ENCODE measurements at places on chromosomes 1 and 21.
A peak's percentile ranks its signal among the peaks of the same experiment; 100 is the strongest.

DNA sequence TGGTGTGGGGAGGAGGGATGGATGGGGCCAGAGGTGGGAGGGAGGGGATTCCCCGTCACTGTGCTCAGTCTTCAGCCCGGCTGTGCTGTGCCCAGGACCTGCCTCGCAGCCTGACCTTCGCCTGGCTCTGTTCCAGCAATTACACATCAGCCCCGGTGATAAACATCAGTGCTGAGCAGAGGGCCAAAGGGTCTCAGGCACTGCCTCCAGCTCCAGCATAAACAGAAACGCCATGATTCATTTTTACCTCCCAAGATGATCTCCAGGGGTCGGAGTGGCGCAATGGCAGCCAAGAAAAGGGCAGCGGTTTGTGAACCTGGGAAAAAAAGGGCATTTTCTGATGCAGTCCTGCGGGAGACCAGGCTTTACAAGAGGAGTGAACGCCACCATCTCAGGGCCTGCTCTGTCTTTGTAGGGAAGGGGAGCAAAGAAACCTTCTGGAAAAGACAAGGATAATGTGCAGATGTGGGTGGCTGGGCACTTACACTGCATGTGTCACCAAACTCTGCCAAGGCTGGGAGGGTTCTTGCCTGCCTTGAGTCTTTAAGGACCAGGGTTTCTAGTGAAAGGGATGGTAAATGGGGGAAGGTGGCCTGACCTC, 28.1 kb downstream of the SHISA4 start:
- peak; percentile 88 for DNase-seq

GRCh38 chr1:14983277-14983676, 170.3 kb upstream of the TMEM51 start:
- no peak for DNase-seq

- DNase-seq: no peak
These were observed 12.6 kb upstream of the C1QTNF12 start for GRCh38 chr1:1259119-1259488.

- DNase-seq: peak; percentile 93
These were observed 213.7 kb upstream of the HOOK1 start for GRCh38 chr1:59601041-59601441.

GRCh38 chr1:11169202-11169601, 20.0 kb upstream of the ANGPTL7 start:
- no peak for DNase-seq

DNA sequence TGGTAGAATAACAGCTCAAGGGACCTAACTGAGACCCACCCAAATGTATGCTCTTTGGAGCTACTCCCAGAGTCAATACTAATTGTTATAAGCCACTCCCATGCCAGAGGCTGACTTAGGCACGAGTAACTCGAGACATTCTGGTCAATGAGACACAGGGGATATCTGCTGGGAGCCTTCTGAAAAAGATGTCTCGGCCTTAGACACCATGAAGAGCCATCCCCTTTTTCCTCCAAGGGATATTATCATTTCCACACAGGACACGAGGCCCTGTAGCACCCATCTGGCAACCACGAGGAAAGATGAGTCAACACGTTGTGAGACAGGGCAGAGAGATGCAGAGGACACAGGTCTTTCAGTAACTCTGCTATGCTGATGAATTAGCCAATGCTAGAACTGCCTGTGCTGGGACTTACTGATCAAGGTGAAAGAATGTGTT, 30.7 kb downstream of the ITPKB start:
- DNase-seq: peak; percentile 94

DNA sequence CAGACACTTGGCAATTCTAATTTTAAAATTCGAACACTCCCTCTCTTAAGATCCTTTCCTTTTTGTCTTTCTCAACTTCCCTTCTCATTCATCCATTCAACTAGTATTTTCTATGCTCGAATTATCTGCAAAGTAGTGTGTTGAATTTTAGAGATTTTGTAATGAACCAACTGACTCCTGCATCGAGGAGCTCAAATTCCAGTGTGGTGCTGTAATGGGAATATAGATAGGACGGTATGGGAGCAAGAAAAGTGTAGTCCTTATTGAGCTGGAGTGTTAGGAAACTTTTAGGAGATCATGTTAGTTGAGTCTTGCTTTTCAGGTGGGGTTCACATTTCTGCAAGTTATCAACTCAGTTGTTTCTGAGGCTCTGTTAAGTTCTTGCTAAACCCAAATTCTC, 897.5 kb downstream of the TTLL7 start:
- no peak for DNase-seq

GRCh38 chr1:51629918-51630317, 13.0 kb downstream of the OSBPL9 start:
- DNase-seq: no peak

GRCh38 chr1:103220631-103221041, 112.3 kb upstream of the COL11A1 start:
- DNase-seq: peak; percentile 58

- peak; percentile 63 for DNase-seq
These were observed 8.3 kb upstream of the RNF19B start for GRCh38 chr1:32972814-32973428.

DNA sequence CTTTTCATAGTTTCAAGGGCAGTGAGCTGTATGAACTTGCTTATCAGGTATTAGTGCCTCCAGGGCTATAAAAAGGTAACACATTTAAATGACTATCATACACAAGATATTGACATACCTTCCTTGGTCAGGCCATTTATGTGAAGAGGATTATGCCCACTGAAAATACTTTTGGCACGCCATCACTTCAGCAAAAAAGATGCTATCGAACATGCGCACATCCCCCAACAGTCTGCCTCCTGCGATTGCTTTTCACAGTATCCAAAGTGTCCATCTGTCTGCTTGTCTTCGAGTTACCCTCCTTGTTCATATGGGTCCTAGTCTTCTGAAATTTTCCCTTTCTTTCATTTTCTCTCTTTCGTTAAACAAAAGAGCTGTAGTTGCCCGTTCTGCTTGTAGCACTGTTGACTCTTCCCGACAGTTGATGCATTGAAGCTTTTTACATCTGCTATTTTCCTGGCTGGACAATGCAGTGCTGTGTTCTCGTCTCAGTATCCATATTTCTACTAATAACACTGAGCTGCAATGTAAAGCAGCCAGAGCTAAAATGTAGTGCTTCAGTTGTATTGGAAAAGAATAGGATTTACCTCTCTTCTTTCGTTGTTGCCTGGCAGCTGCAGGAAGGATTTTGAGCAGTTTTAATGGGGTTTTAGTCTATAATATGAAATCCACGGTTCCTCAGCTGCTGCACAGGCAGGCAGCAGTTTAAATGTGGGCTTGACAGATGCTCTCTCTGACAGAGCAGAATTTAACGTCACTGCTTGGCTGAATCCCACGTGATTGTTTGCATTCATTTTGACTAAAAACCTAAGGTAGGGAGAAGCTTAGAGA, at the start of gene B3GALT2:
B3GALT2 (minus strand) TSS at position 713 of the 831 bp plus-strand sequence. CDS start 5,051 bp downstream, outside the sequence.
- DNase-seq: peak; percentile 76

DNA sequence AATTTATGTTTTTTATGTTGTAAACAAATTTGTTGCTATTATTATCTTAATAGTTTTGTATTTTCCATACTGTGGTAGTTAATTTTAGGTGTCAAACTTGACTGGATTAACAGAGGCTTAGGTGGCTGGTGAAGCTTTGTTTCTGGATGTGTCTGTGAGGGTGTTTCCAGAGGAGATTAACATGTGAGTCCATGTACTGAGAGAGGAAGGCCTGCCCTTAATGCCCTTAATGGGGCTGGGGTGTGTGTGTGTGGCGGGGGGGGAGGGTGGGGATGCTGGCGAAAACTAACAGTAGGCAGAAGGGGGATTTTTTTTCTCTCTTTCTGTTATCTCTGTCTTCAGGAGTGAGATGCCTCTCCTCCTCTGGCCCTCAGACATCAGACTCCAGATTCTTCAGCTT, 1.9 kb downstream of the OR14A16 start:
- no peak for DNase-seq

DNA sequence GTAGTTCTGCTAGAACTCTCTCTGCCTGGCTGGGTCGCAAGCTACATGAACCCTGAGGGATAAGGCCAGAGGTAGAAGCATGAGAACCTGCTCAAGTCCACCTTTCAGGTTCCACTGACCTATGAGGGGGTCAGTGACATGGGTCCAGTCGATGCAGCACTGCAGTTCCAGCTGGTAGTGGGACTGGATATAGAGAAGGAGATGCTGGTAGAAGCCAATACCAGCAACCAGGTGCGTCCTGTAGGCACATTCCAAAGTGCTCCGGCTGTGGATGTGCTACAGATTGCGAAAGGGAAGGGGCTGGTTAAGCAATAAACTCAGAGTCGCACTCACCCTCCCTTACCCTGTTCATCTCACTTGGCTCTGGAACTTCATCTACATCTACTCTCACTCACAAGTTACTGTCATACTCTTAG, 5.7 kb downstream of the SMG5 start:
- DNase-seq: peak; percentile 58

- DNase-seq: no peak
These were observed 21.3 kb downstream of the UBASH3A start for GRCh38 chr21:42424914-42425541.

DNA sequence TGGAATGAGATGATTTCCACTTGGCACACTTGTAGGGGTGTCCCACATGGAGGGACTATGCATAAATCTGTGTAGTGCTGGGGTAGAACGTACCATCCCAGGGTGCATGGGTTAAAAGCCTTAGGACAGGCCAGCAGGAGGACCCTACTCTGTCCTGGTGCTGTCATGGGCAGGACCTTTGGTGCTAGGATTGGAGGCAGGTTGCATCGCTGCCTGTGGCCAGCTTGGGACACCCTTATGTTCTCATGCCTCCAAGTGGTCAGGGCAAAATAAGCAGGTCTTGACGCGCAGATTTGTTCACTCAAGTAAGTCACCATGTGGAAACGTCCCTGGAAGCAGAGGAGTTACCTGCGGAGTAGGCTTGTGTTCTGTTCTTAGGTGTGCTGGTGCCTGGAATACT, 49.5 kb upstream of the RAB3GAP2 start:
- no peak for DNase-seq

DNA sequence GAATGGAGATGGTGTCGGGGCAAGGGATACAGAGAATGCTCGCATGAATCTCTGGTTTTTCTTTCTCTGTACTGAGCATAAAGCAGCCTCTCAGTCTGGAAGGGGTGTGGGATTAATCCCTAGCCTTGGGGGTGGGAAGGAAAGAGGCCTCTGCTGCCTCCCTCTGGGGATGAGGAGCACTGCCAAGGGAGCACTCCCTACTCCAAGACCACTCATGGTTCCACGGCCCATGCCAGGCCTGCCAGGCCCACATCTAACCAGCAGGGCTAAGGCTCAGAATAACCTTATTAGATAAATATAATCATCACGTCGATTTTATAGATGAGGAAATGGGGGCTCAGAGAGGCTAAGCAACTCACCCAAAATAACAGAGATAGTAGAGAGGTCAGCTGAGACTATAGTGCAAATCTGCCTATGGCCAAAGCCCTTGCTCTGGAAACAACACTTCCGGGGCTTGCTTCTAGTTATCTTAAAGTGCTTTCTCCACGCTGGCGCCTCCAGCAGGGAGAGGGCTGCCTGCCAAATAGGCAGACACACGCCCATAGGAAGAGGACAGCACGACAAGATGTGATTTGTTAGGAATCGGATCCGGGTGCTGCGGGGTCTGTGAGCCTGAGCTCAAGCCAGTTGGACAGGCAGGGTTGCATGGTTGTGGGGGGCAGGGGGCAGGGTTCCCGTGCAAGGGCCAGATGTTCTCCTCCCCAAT, 522 bp downstream of the TEX35 start:
- peak; percentile 54 for DNase-seq

DNA sequence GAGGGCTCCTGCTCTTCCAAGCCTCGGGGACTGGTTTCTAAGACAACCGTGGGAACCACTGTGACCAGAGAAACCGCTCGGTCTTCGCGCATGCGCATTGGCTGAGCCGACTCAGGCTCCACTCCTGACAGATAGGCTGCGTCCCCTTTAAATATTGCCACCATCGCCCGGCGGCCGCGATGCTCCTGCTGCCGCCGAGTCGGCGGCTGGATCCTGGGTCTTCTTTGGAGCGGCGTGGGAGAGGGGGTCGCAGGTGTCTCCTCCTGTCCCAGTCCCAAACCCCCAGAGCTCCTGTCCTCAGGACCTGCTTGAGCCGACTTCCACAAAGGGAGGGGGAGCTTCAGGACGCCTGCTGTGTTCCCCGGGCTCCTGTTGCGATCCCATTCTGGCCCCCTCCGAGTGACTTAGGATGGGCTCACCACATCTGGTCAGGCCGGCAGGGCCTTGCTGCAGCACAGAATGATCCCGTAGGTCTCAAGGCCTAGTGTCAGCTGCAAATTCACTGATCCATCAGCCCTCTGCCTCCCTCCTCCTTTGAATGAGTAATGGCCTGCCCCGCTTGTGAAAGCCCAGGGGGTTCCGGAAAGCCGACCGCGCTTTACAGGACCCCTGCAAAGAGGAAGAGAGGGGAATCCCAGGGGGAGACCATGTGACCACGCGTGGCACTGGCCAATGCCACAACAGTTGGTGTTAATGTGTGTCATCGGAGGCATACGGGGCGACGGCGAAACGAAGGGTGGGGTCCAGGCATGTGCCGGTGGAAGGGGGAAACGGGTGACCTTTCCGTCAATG, 683.2 kb upstream of the TPTE start:
- no peak for DNase-seq

DNA sequence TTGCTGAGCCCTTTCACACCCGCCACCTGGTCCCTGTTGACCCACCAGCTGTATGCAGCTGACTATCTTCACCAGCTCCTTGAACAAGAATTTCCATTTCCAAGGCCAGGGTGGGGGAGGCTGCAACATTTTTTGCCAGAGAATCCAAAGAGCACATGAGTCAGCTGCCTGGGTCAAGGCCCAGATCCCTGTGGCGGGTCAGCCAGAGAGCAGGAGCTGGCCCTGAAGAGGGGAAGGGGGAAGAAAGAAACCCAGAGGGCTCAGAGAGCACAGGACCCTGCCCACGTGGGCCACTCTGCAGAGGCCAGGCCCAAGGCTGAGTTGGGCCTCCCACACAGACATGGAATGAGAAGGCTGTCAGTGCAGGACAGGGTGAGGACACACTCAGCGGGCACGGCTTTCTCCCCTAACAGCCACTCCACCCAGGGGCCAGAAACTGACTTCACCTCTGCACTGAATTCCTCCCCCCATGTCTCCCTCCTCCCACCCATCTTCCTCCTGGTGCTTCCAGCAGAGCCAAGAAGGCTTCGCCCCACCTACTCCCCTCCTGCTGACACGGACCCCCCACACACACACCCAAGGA, 28.9 kb downstream of the S100A6 start:
- peak; percentile 95 for DNase-seq

DNA sequence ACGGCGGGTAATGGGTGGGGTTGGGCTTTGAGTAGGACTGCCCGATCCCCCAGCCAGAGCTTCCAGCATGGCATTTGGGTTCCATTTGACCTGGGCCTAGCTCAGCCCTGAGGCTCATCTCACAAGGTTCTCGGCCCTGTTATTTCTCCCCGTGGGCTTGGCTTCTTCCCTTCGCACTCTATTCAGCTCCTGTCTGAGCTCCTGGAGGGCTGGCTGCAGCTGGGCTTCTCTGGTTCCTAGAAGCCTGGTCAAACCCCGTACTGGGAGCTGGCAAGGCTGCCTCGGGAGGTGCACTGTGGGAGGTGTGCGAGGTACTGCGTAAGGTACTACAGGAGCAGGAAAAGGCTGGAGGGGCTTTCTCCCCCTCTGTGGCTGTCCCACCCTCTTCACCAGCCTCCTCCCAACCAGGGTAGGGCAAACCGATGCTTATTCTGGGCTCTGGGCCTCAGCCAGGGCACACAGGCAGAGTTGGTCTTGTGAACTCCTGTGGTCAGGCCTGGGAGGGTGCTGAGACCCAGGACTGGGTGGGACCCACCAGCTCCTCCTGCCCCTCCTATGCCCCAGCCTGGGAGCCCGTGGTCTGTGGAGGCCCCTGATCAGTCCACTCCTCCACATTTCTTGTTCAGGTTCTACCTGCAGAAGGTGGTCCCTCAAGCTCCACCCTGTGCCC, 814 bp downstream of the A3GALT2 start:
- DNase-seq: no peak

GRCh38 chr1:36981771-36982622, 52.3 kb downstream of the GRIK3 start:
- no peak for DNase-seq
